Effector CD8-positive, alpha-beta T cell (primary cell): ENCODE measurements at places on chromosomes 1 and 21.

- no peak for DNase-seq
Observed at GRCh38 chr21:31548688-31549087, 110.8 kb upstream of the SOD1 start.

DNA sequence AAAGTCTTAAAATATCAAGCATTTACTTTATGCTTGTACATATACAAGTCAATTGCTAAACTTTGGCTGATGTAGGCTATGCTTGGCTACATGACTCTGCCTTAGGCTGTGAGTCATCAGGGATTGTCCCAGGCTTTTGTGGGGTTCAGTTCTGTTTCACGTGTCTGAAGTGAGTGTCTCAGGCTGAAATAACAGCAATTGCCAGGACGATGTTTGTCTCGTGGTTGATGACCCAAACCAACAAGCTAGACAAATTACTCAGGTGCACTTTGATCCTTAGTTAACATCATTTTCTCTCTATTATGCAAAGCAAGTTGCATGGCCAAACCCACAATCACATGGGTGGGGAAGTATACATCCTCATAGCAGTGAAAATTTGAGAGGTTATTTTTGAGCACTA lies 410.1 kb downstream of the BRINP3 start:
- no peak for DNase-seq

DNA sequence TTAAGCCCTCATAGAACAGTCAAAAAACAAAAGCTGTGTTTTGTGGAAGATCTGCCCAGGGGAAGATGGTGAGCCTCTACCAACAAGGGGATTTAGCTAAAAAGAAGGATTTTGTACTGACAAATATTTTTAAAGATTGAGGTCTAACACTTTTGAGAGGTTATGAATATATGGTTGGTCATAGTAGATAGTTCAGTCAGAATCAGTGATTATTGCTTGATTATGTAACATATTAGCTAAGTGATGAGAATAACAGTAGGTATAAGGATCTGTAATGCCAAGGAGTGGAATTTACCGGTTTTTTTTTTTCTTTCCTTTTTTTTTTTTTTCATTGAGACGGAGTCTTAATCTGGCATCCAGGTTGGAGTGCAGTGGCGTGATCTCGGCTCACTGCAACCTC lies 79.0 kb downstream of the SASS6 start:
- no peak for DNase-seq

DNA sequence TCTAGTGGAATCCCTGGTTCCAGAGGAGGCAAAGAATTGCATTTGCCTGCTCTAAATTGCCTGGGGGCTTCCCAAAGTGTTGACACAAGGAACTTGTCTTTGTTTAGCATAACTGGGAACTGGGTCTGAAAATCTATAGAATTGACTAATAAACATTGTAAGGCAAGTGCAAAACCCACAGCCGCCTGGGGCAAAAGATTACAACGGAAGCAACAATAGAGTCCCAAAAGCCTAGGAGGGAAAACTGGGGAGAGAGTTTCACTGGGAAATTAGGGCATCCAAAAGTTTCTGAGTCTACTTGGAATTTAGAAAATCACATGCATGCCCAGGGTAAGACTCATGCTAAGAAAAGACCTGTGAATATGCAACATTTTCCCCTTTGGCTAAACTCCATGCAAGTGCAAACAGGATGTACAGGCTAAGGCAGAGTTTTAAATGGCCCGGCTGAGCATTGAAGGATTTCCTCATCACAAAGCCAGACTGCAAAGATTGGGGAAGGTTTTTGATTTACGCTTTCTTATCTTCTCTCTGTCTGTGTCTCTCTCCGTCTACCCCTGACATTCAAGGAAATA lies 725.3 kb upstream of the NCAM2 start:
- no peak for DNase-seq

GRCh38 chr1:155083052-155083541 lies 4.5 kb downstream of the EFNA3 start:
- DNase-seq = no peak

GRCh38 chr1:10456661-10457060 lies 6.8 kb downstream of the CORT start:
- DNase-seq = no peak

GRCh38 chr1:53016705-53017104 lies 45.3 kb upstream of the PODN start:
- DNase-seq = no peak

GRCh38 chr21:42887326-42887725 lies 5.8 kb upstream of the NDUFV3 start:
- no peak for DNase-seq

- DNase-seq = no peak
Observed at GRCh38 chr1:150876119-150876454, 312 bp downstream of the ARNT start.

GRCh38 chr1:201870397-201870796 lies 18.3 kb upstream of the SHISA4 start:
- no peak for DNase-seq

DNA sequence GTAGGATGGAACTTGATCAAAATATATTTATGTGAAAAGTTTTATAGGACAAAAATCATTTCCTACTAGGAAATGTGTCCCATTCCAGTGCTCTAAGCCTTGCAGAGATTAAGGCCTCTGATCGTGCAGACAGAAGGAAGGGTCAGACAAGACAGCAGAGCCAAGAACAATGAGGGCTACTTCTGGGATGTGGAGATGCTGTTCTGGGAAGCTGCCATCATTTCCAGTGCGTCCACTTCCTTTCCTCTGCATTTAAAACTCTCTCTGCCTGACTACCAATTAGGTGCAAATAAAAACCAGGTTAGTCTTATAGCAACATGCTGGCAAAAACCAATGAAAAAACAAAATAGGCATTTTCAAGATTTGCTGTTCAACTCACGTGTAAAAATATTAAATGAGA lies 36.1 kb downstream of the BEND5 start:
- no peak for DNase-seq

DNA sequence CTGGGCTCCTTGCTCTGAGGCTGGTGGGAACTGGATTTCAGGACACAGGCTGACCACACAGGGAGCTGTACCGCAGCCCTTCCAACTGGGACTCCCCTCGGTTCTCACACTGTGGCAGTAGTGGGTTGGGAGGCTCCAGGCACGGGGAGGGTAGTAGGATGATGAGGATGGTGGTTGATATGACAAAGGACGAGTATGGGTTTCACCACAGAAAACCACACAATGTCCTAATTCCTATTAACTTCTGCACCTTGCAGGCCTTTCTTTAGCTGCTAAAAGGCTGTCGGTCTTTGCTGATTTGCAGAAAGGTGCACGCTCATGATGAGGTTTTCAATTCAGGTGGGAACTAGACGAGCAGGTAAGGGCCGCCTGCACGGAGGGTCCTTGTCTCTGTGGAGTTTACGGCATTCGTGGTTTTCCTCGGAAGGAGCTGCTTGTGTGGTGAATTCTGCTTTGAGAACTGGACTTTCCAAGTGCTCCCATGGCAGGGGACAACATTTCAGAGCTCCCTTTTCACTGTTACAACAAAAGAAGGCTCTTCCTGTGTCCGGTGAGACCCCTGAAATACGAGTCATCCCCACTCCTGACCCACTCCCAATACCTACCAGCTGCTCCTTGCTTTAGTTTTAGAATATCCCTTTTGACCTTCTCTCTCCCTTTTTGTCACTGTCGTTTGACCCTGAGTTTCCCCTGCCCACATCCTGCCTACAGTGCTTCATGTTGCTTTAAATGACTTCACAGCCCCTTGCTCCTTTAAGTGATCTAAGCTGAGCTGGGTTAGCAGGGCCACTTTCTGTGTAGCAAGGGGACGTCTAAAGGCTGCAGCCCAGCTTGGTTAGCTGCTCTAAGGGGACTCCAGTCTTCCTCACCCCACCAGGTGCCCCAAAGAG lies 125.1 kb downstream of the MRPS6 start:
- DNase-seq = no peak

- no peak for DNase-seq
Observed at GRCh38 chr1:53542551-53542950, 83.4 kb downstream of the DMRTB1 start.

- DNase-seq = no peak
Observed at GRCh38 chr1:62726011-62726442, 37.8 kb upstream of the DOCK7 start.

- no peak for DNase-seq
Observed at GRCh38 chr1:236865818-236866155, 70.7 kb downstream of the MTR start.

GRCh38 chr1:15755021-15755645 lies 3.5 kb upstream of the FBLIM1 start:
- DNase-seq = no peak

GRCh38 chr1:1173793-1174415 lies at the start of gene TTLL10:
Gene TTLL10, plus strand, starts transcription at chr1:1173880. Its CDS starts 5,336 bp downstream, at chr1:1179216.
- DNase-seq = no peak

GRCh38 chr1:21514245-21514644 lies 5.0 kb downstream of the ALPL start:
- DNase-seq = no peak

- no peak for DNase-seq
Observed at GRCh38 chr1:200353232-200353631, 56.6 kb downstream of the ZNF281 start.

DNA sequence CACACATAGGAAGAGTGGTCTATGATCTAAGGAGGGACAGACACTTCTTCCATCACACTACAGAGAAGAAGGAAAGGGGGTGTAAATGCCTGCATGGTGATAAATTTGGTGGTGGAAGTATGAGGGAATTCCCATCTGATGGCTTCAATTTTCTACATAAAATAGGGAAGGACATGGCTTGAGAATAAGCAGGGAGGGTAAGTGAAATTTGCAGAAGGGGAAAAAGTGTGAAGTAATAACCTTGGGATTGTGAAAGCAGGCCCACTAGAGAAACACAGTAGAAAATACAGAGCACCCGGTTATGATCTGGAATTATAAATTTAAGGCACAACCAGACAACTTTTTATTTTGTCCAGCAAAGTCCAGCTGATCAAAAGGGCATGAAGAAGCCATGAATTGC lies 22.7 kb upstream of the HIVEP3 start:
- no peak for DNase-seq
